Astrocyte of the hippocampus (primary cell): ENCODE measurements at places on chromosomes 6 and 20.
A peak's percentile ranks its signal among the peaks of the same experiment; 100 is the strongest.

DNA sequence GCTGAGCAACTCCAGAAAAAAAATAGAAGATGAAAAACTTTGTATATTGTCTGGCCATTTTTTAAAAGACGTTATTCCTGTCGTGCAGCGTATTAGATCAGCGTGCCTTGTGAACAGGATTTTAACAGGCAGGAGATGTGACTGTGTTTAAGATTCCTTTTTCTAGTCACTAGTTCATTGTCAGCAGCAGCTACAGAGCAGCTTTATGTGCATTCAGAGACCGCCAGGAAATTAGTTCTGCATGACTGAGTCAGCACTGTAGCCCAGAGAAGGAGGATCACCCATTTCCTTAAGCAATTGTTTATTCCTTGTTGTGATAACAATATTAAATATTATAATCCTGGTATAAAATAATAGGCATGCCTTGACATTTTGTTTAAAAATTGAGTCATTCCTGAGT is 75.4 kb upstream of the ADGRB3 start:
- DNase-seq = peak; percentile 79

- DNase-seq = peak; percentile 85
Observed at GRCh38 chr20:43914311-43915210, at the start of gene TOX2. Gene TOX2 (plus strand): TSS chr20:43914852. CDS start chr20:43914892, 40 bp downstream.

DNA sequence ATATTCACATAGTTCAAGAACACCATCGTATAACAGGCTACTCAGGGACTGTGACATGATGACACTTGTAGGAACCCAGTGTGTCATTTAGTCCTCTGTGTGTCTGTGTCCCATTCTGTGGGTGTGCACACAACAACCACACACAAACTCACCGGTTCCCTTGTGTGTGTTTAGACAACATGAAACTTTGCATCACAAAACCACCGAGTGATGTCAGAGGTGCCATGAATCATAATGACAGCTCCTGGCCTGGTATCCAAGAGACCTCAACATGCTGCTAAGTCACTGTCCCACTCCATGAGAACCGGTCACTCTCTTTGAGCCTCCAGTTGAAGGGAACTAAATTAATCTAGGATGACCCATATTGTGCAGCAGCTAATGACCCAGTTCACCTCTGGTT is 421.3 kb downstream of the PREX1 start:
- peak; percentile 75 for DNase-seq

- DNase-seq = peak; percentile 7
Observed at GRCh38 chr6:121187200-121187832, 147.0 kb downstream of the TBC1D32 start.

GRCh38 chr20:61299618-61300017 is 47.6 kb downstream of the CDH4 start:
- no peak for DNase-seq

DNA sequence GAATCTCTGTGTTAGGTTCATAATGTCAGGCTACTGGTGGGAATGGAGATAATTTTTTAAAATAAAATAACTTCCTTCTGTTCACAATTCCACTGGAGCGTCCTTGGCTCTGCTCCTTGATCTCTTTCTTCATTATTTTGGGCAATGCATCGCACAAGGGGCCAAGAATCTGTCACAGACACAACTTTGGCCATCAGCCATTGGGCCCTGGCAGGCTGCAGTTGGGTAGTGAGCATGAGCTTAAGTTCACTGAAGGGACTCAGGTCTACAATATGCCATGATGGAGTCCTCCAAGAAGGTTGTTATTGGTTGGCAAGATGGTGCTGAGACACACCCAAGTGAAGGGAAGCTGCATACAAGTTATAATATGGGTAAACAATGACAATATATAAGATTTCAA is 40.0 kb downstream of the CYP39A1 start:
- DNase-seq = peak; percentile 3

GRCh38 chr6:135880066-135880972 is 28.8 kb downstream of the PDE7B start:
- peak; percentile 36 for DNase-seq

GRCh38 chr20:889932-890463 is 26.1 kb downstream of the ANGPT4 start:
- no peak for DNase-seq

GRCh38 chr6:118544105-118544504 is 4.0 kb upstream of the PLN start:
- DNase-seq = peak; percentile 23

- DNase-seq = no peak
Observed at GRCh38 chr20:38957915-38958485, 4.1 kb upstream of the DHX35 start.
